ENCODE measurements at places on chromosomes 3 and 15. TPM values are rescaled to one million over a fixed set of nuclear protein-coding genes. Genes with fewer than 3 reads are reported as not detected.
A peak's percentile ranks its signal among the peaks of the same experiment; 100 is the strongest.

- H3K4me1 ChIP-seq, result no peaks in the 10 kb centered on the region
- no peak for DNase-seq
- no peak overlapping the region for H3K27ac ChIP-seq
- H3K4me3 ChIP-seq, result no peak overlapping the region
- no peaks in the 10 kb centered on the region for H3K27me3 ChIP-seq
Observed at GRCh38 chr3:177589911-177590381, 392.7 kb upstream of the TBL1XR1 start.

DNA sequence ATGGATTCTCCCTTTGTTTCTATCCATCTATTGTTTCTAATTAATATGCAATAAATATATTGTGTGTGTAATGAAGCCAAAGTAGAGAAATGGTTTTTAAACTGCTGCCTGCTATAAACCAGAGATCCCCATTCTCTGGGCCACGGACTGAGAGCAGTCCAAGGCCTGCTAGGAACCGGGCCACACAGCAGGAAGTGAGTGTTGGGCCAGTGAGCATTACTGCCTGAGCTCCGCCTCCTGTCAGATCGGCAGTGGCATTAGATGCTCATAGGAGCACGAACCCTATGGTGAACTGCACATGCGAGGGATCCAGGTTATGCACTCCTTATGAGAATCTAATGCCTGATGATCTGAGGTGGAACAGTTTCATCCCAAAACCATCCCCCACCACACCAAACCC lies 85.2 kb upstream of the POMGNT2 start:
- no peak overlapping the region for H3K27ac ChIP-seq
- no peak overlapping the region for H3K4me3 ChIP-seq
- no peaks in the 10 kb centered on the region for H3K4me1 ChIP-seq
- no peak for DNase-seq
- no peaks in the 10 kb centered on the region for H3K27me3 ChIP-seq

DNA sequence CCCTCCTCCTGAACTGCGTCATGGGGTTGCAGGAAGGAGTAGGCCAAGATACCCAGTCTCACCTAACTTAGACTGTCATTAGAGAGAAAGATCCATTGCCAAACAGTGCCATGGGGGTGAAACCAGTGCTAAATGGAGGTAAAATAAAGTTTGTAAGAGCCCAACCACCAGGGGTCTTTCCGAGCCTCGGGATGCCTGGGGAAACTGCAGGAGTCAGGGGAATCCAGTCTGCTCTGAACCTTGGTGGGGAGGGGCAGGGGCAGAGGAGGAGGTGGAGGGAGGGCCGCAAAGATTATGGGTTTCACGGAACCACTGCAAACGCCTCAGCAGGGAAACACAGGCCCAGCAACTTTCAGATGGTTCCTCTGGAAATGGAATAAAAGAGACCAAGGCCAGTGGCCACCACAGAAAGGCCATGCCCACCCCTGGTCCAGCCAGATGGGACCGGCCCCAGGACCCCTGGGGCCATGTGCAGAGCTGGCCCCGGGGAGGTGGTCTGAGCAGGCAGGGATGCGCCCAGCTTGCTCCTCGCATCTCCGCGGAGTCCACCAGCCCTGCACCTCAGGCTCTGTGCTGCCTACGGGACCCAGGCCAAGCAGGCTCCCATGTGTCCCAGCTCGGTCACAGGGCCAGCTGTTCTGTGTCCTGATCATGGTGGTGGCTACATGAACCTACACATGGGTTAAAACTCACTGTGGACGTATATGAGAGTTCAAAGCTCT lies 19.8 kb upstream of the GP9 start:
- no peak overlapping the region for H3K27ac ChIP-seq
- no peaks in the 10 kb centered on the region for H3K27me3 ChIP-seq
- peaks cover 3% of the 10 kb centered on the region for H3K4me1 ChIP-seq
- H3K36me3 ChIP-seq, result no peaks in the 10 kb centered on the region
- H3K4me3 ChIP-seq, result no peak overlapping the region

GRCh38 chr15:79970624-79971434 lies at the start of gene BCL2A1:
BCL2A1 (minus strand) TSS chr15:79971196; CDS start chr15:79971119, 77 bp downstream.
- H3K27me3 ChIP-seq, result no peaks in the 10 kb centered on the region
- no peak within 1 kb of the TSS for H3K4me3 ChIP-seq
- no peaks in the 10 kb centered on the region for H3K36me3 ChIP-seq
- H3K27ac ChIP-seq, result no peak within 1 kb of the TSS
- H3K4me1 ChIP-seq, result no peaks in the 10 kb centered on the region

DNA sequence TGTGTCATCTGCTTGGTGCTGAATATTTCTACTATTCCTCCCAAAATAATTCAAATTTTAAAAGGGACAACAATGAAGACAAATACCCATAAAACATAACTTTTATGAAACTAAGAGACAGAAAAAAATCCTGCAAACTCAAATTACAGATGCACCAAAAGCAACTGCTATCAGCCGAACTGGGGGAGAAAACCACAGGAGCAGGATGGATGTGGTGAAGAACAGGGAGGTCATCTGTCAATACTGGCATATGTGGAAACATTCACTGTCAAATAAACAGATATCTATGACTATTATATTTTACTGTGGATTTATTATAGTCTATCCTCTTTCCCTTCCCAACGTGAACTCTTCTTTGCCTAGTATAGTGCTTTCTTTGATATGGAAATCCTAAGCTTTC lies 53.3 kb upstream of the CPOX start:
- no peaks in the 10 kb centered on the region for H3K27me3 ChIP-seq
- H3K27ac ChIP-seq, result no peak overlapping the region
- no peak overlapping the region for H3K4me3 ChIP-seq
- H3K4me1 ChIP-seq, result no peaks in the 10 kb centered on the region

DNA sequence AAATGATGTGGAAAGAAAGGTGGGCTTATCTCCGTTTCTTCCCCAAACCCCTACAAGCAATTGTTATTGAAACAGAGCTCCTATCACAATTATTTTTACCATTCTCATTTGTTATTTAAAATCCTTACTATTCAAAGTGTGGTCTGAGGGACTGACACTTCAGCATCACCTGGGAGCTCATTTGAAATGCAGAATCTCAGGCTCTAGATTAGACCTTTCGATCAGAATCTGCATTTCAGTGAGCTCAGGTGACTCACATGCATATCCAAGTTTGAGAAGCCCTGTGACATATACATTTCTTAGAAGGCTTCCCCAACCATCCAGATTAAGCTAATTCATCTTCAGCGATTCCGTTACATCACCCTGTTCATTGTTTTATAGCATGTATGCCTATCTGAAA lies 145.0 kb downstream of the KCNH8 start:
- no peak overlapping the region for H3K4me3 ChIP-seq
- H3K27ac ChIP-seq, result no peak overlapping the region
- no peaks in the 10 kb centered on the region for H3K27me3 ChIP-seq
- no peaks in the 10 kb centered on the region for H3K4me1 ChIP-seq

- no peak overlapping the region for H3K27ac ChIP-seq
- H3K4me3 ChIP-seq, result no peak overlapping the region
- DNase-seq, result no peak
- H3K4me1 ChIP-seq, result no peaks in the 10 kb centered on the region
Observed at GRCh38 chr3:20352546-20353179, 166.7 kb upstream of the SGO1 start.

- H3K4me3 ChIP-seq, result no peak overlapping the region
- H3K4me1 ChIP-seq, result no peaks in the 10 kb centered on the region
- no peaks in the 10 kb centered on the region for H3K36me3 ChIP-seq
- DNase-seq, result no peak
Observed at GRCh38 chr3:43723121-43723734, 32.5 kb downstream of the ABHD5 start.

DNA sequence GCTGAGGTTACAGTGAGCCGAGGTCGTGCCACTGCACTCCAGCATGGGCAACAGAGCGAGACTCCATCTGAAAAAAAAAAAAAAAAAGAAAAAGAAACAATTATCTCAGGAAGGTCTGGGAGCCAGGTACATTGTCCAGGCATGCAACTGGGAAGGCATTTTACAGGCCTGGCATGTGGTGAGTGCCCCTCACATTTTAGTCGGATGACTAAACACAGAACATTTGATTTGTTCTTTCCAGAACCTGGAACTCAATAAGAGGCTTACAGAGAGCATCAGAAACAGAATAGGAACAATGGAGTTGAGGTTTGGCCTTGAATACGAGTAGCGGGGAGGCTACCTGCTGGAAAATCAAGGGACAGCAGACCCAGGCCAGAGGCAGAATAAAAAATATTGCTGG lies 33.7 kb upstream of the IGF1R start:
- no peak overlapping the region for H3K4me3 ChIP-seq
- no peaks in the 10 kb centered on the region for H3K27me3 ChIP-seq
- no peak overlapping the region for H3K27ac ChIP-seq

- no peak for DNase-seq
- no peaks in the 10 kb centered on the region for H3K36me3 ChIP-seq
- no peak overlapping the region for H3K27ac ChIP-seq
Observed at GRCh38 chr3:196633555-196634151, 5.8 kb upstream of the NRROS start.

DNA sequence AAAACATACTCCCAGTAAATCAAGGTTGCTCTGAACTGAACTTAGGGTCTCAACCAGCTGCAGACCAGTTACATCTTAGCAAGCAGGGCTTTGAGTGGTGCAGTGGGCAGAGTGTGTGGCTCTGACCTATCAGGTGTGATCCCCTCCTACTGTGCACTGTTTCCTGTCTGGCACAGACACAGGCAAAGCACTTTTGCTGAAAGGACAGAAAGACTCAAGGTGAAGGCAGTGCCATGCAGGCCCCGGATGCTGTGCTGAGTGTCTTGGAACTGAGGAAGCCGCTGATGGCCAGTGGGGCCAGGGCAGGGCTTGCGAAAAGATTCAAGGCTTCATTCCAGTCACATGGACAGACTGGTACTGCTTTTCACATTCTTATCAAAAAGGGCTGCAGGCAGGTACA lies 85.2 kb downstream of the CACNA1D start:
- no peaks in the 10 kb centered on the region for H3K36me3 ChIP-seq
- no peaks in the 10 kb centered on the region for H3K27me3 ChIP-seq
- H3K27ac ChIP-seq, result no peak overlapping the region

- no peak for DNase-seq
- H3K27me3 ChIP-seq, result no peaks in the 10 kb centered on the region
- no peaks in the 10 kb centered on the region for H3K36me3 ChIP-seq
- no peak overlapping the region for H3K4me3 ChIP-seq
Observed at GRCh38 chr15:78509726-78510312, 2.4 kb downstream of the HYKK start.

DNA sequence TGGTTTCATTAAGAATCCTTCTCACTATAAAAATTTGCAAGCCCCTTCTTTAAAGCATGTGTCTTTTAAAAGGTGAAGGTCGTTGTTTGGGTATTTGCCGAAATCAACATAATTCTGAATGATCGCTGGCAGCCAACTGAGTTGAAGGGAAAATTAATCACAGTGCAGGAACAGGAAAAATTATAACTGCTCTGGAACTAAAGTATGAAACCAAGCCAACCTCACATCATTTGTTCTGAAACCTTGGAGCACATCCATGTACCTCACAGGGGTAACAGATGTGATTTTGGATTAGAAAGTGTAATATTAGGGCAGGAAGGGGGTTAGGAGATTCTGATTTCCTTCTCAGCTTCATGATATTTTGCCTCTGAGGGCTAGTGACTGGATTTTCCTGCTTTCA lies 52.2 kb upstream of the PTX3 start:
- H3K27ac ChIP-seq, result no peak overlapping the region
- no peak for DNase-seq
- no peaks in the 10 kb centered on the region for H3K36me3 ChIP-seq
- no peak overlapping the region for H3K4me3 ChIP-seq
- H3K4me1 ChIP-seq, result no peaks in the 10 kb centered on the region
- no peaks in the 10 kb centered on the region for H3K27me3 ChIP-seq

DNA sequence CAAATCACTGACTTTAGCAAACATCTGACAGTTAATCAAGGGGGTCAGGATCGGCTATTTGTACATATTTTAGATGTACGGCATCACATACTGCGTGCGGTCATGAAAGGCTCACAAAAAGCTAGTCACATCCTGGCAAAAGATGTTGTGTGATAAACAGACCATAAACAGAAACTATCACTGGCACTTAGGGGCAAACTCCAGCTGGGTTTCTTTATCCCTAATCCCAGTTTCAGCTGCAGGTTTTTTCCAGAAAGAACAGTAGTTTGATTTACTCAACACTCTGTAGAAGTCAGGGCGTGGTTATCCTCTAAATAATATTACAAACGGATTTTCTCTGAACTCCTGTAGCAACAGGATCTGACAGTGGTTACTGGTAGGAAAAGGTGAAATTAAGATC lies 112.4 kb upstream of the BHLHE40 start:
- no peak overlapping the region for H3K4me3 ChIP-seq
- no peaks in the 10 kb centered on the region for H3K36me3 ChIP-seq
- H3K27ac ChIP-seq, result no peak overlapping the region

- no peak overlapping the region for H3K27ac ChIP-seq
- H3K4me3 ChIP-seq, result no peak overlapping the region
- DNase-seq, result no peak
- no peaks in the 10 kb centered on the region for H3K4me1 ChIP-seq
Observed at GRCh38 chr3:98655666-98656065, 62.3 kb upstream of the CPOX start.

GRCh38 chr15:31208817-31209216 lies 107.3 kb upstream of the TRPM1 start:
- no peaks in the 10 kb centered on the region for H3K36me3 ChIP-seq
- no peaks in the 10 kb centered on the region for H3K4me1 ChIP-seq
- H3K27me3 ChIP-seq, result no peaks in the 10 kb centered on the region

DNA sequence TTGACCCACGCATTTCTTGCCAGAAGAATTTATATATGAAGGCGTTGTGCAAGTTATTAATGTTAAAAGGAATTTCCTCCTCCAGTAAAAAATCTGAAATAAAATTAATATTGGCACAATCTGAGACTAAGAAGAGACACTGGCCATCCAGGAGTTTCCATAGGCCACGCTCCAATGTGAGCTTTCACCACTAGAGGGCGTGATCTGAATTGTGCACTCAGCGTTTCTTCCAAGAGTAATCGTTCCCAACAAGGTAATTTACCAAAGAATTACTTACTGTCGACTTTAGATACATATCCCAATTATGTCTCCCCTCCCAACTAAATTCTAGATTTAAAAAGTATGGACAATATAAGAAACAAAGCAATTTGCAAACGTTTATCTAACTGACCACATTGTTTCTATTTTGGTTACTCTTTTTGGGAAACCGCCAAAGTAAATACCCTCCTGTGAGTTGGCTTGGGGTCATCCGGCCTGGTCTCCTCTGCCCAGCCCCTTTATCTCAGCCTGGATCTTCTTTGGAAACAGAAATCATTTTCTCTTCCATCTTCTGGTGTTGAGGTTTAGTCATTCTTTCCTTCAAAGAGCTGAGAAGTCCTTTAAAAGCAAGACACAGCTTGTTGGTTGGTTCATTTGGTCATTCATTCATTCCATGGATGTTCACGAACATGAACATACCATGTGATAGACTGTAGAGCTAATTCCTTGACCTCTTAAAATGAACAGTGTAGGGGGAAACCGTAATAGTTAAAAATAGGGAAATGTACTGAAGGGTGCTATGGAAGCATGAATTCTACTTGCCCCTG lies 26.2 kb downstream of the POLR2M start:
- DNase-seq, result peak; percentile 21
- no peaks in the 10 kb centered on the region for H3K36me3 ChIP-seq
- peaks cover 1% of the 10 kb centered on the region for H3K4me1 ChIP-seq

The TLR9 gene
- polyA plus RNA-seq, result 0.58 TPM

The TMEM108 gene
- polyA plus RNA-seq, result 4.2 TPM

The CLEC3B gene
- polyA plus RNA-seq, result 12.2 TPM

The SLC9C1 gene
- polyA plus RNA-seq, result not detected

The GPR62 gene
- polyA plus RNA-seq, result 0.22 TPM

The RHOV gene
- 0.07 TPM for polyA plus RNA-seq

The FAM107A gene
- polyA plus RNA-seq, result 19.9 TPM

The HDGFL3 gene
- polyA plus RNA-seq, result 24.7 TPM

The ATP13A5 gene
- polyA plus RNA-seq, result not detected

The TUSC7 gene
- polyA plus RNA-seq, result not detected

The HAPLN3 gene
- polyA plus RNA-seq, result 2.7 TPM

The GOLGA8K gene
- 0.60 TPM for polyA plus RNA-seq

The GRM7 gene
- 0.85 TPM for polyA plus RNA-seq
